ENCODE measurements at places on chromosomes 2 and 18.

DNA sequence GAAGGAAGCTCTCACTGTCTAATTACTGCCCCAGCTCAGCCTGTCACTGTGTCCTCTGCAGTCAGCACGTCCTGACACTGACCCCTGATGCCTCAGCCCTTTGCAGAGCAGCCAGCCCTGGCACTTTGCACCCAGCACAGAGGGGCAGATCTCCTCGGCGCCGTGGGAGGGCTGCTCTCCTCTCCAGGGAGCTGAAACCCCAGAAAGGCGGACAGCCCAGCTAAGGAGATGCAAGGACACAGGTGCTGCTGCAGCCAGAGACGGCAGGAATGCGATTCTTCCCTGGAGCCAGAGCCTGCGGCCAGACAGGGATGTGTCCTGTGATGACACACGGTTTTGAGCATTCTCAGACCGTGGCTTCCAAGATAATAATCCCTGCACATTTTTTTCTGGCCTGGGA, 34.5 kb upstream of the SIX3 start:
- DNase-seq, result no peak

DNA sequence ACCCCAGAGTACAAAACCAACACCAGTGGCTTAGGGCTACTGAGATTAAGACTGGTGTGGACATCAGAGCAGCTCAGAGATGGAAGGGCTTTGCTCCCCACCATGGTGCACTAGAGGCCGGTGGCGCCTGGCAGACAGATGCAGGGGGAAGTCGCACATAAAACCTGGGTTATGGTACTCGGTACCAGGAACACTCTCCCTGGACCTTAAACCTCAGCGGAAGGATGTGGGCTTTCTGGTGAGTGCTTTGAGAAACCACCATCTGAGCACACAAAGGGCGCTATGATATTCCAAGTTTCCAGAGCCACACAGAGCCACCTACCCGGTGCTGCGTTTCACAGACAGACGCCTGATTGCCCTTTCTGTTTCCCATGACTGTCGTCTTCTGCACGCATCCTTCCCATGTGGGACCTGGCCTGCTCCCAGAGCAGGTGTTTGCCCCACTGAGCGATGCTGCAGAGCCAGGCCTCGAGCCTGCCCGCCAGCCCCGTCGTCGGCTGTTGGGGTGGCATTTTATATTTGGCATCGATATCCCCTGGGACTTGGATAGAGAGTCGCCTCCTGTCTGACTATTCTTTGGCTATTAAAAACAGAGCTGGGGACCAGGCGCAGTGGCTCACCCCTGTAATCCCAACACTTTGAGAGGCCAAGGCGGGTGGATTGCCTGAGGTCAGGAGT, 89.5 kb upstream of the ODC1 start:
- DNase-seq, result no peak

DNA sequence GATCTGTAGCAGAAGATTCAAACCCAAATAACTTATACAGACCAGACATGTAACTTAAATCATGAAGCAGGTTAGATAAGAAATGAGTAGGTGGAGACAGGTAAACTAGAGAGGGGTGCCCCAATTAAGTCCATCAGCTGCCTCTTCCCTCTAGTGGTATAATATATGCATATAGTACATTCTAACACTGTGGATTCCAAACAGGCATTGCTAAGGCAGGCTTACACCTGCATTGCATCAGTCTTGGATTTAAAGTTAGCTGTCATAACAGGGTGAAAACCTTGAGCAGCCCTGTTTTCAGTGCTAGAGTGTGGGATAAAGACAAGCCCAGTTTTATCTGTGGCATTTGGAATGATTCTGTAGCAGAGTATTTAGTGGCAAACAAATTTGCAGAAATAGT, 63.4 kb downstream of the NYAP2 start:
- DNase-seq, result no peak

DNA sequence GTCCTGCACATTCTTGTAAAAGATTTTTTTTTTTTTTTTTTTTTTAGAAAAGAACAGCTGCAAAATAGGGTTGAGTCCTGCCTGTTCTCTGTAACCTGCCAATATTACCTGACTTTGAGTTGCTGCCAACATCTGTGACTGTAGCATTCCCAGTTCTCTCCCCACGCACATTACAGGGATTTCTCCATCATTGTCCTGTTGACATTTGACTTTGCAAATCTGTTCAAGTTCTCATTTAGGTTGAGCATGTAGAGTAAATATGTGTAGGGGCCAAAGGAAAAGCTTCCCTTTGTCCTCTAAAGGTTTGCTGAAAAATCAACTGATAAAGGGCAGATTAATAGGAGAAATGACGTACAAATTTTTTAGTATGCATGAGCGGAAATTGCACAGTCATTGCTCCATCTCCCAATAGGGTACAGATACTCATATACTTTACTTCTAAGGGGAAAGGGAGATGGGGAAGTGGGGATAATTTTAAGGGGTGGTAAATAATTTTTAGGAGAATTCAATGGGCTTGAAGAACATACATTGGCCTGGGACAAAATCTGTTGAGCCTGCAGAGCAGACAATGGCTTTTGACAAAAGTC, 385.5 kb downstream of the PIK3C3 start:
- DNase-seq, result no peak

GRCh38 chr2:96083989-96084857, 32.1 kb downstream of the ADRA2B start:
- DNase-seq, result no peak

DNA sequence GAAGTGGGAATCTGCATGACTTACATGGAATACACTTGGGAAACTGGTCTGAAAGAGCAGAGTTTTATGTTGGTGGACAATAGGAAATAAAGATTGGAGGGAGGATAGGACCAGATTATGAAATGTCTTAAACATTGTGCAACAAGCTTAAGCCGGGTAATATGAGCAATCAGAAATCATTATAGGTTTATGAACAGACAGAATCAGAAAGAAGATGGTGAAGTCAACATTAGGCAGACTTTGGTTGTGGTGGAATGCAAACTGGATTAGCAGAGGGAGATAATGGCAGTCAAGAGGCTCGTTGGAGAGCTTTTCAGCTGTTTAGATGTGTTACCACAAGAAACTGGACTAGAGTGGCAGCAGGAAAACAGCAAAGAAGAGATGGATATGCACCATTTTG, 43.5 kb downstream of the CRIM1 start:
- no peak for DNase-seq

DNA sequence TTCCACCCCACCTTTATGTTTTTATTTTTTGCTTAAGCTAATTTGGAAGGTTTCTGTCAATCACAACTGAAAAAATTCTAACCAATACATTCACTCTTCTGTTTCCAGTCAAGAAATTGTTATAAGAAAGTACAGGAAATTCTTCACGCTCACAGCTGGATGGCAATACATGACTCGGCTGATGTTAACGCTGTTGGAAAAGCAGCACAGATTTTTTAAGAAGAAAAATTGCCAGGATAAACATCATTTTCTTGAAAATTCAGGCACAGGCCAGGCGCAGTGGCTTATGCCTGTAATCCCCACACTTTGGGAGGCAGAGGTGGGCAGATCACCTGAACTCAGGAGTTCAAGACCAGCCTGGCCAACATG, 46.1 kb downstream of the STPG4 start:
- no peak for DNase-seq

DNA sequence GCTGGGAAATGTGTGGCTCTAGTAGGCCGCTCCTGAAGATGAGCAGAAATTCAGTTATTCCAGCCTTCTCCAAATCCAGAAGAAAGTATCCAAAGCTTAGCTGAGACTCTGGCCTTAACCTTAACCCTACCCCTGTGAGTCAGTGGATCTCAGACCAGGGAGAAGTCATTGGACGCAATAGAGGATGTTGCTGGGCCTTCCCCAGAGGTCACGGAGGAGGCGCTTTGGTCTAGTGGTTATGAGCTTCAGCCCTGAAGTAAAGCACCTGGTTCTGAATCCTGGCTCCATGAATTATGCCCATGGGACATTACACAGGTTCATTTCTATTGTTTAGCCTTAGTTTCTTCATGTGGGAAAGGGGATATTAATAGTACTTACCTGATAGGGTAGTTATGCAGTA, 24.0 kb downstream of the PKDCC start:
- no peak for DNase-seq

GRCh38 chr2:33304032-33304864, 172.2 kb upstream of the RASGRP3 start:
- no peak for DNase-seq

DNA sequence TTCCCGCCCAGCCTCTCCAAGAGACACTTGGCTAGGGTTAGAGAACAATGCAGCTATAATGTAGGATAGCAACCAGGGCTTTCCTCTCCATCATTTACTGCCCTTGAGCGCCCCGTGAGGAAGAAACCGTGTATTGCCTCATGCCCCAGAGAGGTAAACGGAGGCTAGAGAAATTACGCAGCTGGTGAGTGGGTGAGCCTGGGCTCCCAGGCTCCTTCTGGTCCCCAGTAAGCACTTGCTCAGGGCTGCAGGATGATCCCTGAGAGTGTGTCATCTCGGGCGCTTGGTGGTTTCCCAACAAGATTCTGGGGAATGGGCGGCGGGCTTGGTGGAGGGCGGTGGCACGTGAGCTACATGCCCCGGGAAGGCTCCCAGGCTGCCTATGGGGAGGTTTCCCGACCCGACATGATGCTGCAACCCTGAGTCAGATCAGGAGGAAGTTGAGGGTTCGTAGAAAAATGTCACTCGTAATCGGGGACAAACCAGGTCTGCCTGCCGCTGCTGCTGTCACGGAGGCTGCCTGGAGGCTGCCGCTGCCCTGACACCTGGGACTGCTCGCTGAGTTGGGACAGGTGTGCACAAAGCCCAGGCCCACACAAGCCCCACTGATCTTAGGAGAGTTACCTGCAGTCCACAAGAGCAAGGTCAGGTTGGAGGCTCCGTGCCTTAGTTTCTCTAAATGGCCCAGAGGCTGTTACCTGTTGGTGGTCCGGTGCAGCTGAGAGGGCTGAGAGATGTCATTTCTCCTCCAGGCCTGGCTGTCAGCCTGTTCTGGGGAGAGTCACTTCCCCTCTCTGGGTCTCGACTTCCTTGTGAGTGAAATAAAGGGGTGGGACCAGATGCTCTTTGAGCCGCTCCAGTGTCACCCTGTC, at the start of gene GPR55:
Gene GPR55, minus strand, starts transcription at position 773 of the 872 bp plus-strand sequence. CDS start 14,280 bp downstream, outside the sequence.
- DNase-seq, result no peak

DNA sequence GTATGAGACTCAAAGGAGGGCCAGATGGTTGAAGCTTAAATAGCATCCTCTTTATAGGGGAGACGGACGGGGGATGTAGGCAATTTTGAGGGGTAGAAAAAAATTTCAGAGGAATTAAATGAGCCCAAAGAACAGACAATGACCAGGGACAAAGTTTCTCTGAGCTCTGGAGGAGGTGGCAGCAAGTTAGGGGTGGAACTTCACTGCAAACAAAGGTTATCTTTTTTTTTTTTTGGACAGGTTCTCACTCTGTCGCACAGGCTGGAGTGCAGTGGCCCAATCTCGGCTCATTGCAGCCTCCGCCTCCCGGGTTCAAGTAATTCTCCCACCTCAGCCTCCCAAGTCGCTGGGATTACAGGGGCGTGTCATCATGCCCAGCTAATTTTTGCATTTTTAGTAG, 195.6 kb downstream of the PDE11A start:
- no peak for DNase-seq

DNA sequence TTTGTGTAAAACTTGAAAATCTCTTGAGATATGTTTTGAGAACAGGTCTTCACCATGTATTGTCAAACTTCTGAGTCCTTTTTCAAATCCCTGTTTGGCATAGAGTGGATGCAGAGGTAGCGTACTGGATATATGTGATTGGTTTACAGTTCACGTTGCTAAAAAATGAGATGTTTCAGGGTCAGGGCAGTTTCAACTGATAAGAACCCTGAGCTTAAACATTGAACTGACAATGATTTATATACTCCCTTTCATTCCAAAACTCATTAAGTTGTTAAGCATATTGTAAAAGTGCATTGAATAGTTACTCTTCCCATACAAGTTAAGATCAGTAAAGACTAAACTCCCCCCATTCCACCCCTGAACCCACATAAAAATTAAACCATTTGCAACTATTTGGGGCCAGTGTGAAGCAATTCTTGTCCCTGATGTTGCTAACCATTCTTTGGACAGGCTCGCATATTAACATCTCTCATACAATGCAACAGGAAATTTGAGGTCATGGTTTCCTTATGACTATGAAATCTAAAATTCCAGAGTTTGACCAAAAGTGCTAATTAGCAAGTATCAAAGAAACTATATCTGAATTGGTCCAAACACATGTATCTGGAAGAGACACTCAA, 470.9 kb upstream of the ACVR2A start:
- no peak for DNase-seq

DNA sequence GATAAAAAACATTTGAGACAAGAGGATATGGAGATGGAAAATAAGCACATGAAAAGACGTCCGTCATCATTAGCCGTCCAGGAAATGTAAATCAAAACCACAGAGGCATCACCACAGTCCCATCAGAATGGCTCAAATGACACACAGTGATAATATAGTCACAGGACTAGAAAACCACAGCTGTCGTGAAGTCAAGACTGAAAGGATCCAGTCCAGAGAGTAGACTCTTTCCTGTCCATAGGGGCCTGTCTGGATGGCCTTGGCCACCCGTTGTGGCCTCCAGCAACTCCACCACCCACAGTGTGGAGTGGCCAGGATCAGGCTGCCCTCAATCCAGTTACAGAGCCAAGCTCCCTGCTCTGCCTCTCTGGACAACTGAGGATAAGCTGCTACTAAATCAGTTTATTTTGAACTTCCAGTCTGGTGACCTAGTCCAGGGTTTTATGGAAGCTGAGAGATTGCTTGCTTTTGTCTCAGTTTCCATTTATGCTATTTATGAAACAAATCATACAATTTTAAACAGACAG, 60.4 kb downstream of the RHOB start:
- no peak for DNase-seq

DNA sequence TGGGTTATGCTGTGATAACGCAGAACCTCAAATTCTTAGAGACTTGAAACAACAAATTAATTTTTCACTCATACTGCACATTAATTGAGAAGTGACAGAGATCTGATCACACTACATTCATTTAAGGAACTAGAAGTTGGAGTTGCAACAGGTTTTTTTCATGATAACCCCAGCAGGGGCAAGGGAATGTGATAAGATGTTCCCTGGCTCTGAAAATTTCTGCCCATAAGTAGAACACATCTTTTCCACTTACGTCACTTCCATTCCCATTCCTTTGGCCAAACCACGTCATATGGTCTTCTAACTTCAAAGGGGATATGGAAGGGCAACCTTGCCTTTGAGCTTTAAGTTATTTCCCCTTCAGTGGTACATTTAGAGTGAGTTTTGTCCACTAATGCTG, 29.7 kb upstream of the PSME4 start:
- no peak for DNase-seq

GRCh38 chr2:172095905-172096625, 6.6 kb downstream of the DLX2 start:
- DNase-seq, result no peak

DNA sequence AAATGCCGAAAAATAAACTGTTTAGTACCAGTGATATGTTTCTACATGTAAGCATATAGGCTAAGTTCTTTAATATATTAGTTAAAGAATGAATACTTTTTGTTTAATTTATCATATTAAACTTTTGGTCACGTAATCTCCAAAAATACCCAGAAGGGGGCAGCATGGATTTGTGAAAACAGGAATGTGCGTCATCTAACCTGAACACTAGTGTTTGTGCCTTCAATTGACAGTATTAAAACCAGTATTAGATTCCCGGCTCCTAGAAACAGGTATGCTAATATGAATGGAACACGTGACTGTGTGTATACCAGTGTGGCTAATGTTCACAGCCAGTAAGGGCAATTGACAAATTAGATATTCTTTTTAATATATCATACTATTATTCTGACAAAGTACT, 51.8 kb downstream of the WDR7 start:
- DNase-seq, result no peak

- DNase-seq, result no peak
These were observed 334.9 kb upstream of the THUMPD2 start for GRCh38 chr2:40113997-40114396.

- DNase-seq, result no peak
These were observed 96.6 kb downstream of the RHBDD1 start for GRCh38 chr2:226932443-226932842.

- DNase-seq, result no peak
These were observed 241.3 kb upstream of the UBE2E3 start for GRCh38 chr2:180739070-180739469.

Data from fibroblast of skin of left biceps (primary cell).